Karpas-422 (cell line): ENCODE measurements at places on chromosomes 6 and 20.
A peak's percentile ranks its signal among the peaks of the same experiment; 100 is the strongest.

- peak; percentile 46 for DNase-seq
Observed at GRCh38 chr20:3248167-3248992, 9.4 kb upstream of the SLC4A11 start.

GRCh38 chr20:44467289-44467883 lies 8.3 kb upstream of the TTPAL start:
- no peak for DNase-seq

DNA sequence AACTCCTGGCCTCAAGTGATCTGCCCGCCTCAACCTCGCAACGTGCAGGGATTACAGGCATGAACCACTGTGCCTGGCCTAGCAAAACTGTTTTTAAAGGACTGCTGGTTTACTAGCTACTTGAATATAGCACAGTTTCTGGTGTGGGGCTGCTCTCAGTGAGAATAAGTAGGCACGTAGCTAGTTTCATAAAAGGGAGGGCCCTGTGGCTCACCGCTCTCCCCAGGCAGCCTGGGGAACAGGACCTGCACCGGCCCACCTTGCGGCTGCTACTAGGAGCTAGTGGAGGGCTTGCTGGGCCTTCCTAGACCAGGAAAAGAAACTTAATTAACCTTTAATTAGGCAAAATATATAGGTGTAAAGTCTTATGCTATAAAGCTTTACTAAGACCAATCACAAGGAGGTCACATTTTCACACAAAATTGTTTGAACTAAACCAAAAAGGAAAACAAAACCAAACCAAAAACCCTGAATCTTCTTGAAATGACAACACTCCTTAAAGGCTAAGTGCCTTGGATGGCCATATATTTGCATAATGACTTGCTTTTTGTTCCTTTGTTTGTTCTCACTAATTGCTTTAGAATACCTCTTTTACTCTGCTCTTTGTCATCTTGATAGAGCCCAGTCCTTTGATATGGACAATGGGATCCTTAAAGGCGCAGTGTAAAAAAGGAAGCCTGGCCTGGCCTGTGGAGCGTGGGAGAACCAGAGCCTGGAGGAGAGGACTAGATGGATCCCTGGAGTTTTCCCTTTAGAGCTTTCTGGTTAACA lies 69.5 kb upstream of the SAMD5 start:
- no peak for DNase-seq

GRCh38 chr6:79657238-79657637 lies 26.1 kb downstream of the SH3BGRL2 start:
- DNase-seq: no peak

DNA sequence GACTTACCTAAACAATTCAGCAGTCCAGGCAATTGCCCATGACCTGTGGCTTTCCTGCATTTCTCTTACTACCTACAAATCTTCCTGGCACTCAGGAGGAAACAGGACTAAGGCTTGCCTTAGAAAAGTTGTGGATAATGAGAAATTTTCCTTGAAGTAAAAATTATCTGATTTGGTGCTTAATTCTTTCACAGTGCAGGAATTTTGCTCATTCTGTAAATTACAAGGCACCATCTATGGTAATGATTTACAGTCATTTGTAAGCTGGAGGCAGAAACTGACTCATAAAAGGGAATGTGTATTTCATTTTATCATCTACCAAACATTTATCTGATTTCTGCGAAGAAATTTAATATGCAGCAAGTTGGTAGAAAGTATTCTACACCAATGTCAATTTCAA lies 211.5 kb upstream of the FKBP1C start:
- no peak for DNase-seq

DNA sequence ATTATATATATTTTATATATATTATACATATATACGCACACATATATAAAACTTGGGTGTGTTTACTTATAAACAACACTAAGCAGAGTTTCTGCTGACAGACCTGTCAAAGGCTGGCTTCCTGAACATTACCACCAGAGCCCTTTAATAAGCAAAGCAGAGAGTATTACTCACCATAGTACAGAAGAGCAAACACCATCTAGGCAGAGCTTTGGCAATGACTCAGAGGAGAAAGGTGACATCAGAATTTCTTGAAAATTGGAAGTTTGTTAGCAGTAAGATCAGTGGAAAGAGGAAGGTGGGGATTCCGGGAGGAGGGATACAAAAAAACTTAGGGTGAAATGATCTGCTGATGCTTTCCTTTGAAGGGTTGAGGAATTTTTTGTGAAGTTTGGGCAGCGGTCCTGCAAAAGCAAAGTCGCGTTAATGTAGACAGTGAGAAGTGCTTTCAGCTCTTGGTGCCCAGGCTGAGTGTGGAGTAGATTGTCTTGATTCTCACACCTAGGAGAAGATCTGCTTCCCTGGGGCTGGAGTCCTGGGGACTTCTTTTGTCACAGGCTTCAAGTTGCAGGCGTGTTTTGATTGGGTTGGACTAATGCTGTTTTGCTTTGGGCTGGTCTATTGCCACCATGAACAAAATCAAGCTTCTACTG lies 109.6 kb upstream of the BACH2 start:
- DNase-seq: no peak

GRCh38 chr6:49333345-49334125 lies 129.5 kb downstream of the MMUT start:
- DNase-seq: no peak

GRCh38 chr6:127971945-127972391 lies 71.1 kb upstream of the THEMIS start:
- DNase-seq: no peak

- DNase-seq: no peak
Observed at GRCh38 chr20:14580418-14581074, 243.1 kb upstream of the FLRT3 start.

GRCh38 chr20:7775072-7775471 lies 165.2 kb downstream of the HAO1 start:
- DNase-seq: no peak

GRCh38 chr6:63236398-63236817 lies 25.1 kb downstream of the FKBP1C start:
- DNase-seq: no peak

DNA sequence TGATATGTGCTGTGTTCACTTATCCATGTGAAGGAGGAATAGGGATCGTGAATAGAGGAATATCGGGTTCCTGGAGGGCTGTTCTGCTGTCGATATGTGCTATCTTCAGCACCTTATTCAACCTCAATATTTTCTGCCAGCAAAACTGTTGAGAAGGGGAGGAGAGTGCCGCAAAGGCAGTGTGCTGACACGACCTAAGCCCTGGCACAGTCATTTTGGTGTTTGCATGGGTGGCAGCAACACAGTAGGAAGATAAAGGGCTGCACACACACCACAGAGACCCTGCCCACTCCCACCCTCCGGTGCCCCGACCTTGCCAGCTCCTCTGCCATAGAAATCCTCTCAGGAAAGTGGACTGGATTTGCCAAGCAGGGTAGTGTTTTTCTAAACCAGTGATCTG lies 47.0 kb downstream of the ZDHHC14 start:
- no peak for DNase-seq

- no peak for DNase-seq
Observed at GRCh38 chr6:53795702-53796450, 1.1 kb downstream of the LRRC1 start.

DNA sequence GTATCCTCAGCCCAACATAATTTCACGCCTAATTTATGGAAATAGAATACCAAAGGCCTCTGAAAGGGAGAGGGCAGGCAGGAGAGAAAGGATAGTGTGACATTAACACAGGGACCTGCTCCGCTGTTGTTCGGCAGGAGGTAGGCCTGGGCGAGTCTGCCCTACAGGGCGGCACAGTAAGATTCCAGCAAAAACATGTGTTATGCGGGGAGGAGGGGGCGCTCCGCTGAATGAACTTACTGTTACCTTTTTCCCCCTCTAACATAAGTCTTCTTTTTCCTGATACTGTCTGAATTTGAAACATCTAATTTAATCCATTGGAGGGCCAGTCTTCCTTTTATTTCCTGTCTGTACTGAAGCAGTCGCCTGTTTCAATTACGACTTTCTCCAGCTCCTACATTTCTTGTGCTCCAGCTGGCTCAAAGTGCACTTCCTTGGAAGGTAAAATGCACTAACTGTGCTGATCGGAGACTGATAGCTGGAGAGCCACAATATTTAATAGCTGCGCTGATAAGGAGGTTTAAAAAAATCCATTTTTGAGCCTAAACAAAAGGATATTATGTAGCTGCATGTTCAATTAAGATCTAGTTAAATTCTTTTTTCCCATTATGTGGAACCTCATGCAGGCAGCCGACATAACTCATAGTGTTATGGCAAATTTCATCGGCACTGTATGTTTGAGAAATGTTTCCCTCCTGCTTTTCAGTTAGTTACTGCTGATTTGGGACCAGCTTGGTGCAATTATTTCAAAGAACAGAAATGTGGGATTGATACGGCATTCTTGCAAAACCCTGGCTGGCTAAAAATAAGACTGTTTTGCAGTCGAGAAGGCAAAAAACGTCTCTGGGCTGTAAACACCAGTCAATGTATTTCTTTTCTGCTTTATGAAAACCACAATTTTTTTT lies 193.0 kb downstream of the FOXC1 start:
- DNase-seq: no peak

DNA sequence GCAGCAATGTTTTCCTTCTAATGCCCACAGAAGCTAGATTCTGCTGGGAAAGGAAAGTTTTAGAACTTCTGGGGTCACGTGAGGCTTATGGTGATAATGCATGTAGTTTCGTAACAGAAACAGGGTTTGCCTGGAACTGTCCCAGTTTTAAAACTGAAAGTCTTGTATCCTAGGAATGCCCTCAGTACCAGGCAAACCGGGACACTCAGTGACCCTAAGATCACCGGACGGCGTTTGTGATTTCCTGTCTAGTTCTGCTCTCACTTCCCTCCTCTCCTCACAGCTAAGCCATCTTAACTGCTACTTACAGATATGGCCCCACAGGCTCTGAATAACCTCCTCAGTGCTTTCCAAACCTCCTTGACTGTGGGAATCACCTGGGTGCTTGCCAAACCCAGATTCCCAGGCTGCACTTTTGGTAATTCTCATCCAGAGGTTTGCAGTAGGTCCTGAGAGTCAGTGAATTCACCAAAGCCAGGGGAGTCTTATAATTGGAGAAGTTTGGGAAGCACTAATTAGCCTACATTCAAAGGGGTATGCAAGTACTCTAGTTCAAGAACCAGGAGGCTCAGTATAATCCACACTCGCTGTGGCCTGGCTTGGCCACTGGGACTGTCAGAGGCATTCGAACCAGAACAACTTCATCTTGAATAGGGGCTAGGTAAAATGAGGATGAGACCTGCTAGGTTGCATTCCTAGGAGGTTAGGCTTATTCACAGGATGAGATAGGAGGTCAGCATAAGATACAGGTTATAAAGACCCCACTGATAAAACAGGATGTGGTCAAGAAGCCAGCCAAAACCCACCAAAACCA lies 231.6 kb upstream of the MYLIP start:
- no peak for DNase-seq

GRCh38 chr20:21353236-21353635 lies 44.1 kb downstream of the NKX2-4 start:
- DNase-seq: no peak

DNA sequence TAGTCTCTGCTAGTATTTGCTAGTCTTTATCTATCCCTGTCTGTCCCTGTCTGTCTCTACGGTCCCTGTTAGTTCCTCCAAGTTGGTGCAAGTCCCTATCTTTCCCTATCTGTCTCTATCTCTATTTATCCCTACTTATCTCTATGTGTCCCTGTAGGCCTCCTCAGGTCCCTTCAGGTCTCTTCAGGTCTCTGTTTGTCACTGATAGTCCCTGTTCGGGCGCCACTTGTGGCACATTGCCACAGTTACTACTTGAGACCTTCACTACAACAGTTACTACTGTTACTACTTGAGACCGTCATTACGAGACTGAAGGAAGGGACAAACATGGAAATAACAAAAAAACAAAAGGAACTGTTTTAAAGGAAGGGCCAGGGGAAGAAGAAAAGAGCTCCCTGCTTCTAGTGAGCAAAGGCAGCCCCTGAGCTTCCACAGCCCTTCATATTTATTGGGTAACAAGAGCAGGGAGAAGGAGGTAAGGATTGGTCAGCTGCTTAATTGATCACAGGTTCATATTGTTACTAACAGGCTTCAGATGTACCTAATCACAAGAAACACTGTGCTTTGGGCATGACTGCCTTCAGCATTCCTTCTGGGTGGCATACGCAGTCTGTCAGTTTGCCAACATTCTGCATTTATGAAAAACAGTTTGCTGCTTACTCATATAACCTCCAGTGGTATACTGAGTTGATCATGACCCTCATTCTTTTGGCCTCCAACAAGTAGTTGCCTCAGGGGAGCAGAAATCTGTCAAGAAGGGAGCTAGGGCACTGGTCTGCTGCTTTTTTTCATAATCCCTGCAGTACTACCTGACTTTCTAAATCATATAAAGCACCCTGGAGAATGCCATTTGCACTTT lies 8.4 kb downstream of the EPB41L2 start:
- DNase-seq: no peak

GRCh38 chr6:127376685-127377084 lies 33.3 kb upstream of the ECHDC1 start:
- no peak for DNase-seq

DNA sequence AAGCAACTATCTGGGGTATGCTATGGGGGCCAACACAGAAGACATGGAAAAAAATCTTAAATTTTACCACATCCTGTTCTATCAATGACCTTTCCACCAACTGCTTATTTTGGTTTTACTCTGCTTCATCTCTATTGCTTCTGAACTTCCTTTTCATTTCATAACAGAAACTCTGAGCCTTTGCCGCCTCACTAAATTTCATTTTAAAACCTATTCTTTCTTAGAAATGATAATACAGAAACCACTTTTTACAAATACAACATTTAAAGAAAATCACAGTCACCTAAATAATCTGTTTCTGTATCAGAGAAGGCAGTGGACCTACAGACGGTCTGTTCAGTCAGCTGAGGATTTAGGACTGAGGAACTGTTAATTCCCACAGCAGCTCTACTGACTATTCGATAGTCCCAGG lies 117.5 kb downstream of the KCNQ5 start:
- DNase-seq: no peak
